Upper lobe of left lung (tissue), 6 donors: ENCODE measurements at places on chromosomes 7 and 10. TPM values are rescaled to one million over a fixed set of nuclear protein-coding genes. Genes with fewer than 3 reads are reported as not detected.

ACADSB gene
- 48.2 TPM for total RNA-seq

DNA sequence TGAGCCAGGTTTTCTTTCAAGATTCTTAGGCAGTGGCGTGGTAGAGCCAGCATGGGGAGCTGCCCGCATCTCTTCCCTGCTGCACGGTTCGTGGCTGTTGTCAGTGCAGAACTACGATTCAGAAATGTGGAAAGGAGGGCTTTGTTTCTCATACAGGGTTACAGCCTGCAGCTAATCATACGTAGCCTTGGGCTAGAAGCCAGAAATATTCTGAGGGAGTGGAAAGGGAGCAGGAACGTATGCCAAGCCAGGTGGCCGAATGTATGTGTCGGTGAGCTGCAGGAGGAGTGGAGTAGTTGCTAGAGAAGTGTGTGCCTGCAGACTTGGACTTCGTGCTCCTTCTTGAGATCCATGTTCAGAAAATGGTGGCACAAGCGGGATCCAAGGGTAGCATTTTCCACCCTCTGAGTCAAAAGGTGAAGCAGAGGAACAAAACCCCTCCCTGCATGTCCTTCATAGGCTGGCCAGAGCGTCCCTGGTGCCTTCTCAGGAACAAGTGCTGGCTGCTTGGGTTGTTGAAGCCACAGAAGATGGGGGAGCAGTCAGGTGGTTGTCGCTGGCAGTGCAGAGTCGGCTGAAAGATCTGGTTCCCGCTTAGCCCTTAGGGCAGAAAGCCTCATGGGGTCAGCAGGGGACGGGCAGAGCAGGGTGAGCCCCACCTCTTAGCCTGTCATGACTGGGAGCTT is 40.9 kb downstream of the LANCL2 start:
- H3K4me1 ChIP-seq, result no peaks in the 10 kb centered on the region
- DNase-seq, result no peak
- H3K4me3 ChIP-seq, result no peak overlapping the region

DNA sequence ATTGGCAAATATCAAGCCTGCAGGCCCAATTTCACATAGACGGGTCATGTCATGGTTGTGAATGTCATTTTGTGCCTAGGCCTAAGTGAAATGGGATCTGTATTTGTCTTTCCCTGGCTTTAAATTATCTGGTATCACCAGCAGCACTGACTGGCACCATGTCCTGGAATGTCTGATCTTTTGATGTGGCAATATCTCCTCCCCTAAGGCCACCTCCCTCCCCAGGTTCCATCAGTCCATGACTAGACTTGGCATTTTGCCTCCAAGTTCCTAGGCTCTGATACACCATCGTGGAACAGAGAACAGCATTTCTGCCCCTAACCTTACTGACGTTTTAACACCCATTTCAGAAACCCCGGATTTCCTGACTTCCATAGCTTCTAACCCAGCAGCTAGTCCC is 513.9 kb downstream of the GALNT17 start:
- no peaks in the 10 kb centered on the region for H3K27me3 ChIP-seq
- no peak overlapping the region for H3K4me3 ChIP-seq
- no peak overlapping the region for H3K27ac ChIP-seq
- H3K36me3 ChIP-seq, result no peaks in the 10 kb centered on the region

DNA sequence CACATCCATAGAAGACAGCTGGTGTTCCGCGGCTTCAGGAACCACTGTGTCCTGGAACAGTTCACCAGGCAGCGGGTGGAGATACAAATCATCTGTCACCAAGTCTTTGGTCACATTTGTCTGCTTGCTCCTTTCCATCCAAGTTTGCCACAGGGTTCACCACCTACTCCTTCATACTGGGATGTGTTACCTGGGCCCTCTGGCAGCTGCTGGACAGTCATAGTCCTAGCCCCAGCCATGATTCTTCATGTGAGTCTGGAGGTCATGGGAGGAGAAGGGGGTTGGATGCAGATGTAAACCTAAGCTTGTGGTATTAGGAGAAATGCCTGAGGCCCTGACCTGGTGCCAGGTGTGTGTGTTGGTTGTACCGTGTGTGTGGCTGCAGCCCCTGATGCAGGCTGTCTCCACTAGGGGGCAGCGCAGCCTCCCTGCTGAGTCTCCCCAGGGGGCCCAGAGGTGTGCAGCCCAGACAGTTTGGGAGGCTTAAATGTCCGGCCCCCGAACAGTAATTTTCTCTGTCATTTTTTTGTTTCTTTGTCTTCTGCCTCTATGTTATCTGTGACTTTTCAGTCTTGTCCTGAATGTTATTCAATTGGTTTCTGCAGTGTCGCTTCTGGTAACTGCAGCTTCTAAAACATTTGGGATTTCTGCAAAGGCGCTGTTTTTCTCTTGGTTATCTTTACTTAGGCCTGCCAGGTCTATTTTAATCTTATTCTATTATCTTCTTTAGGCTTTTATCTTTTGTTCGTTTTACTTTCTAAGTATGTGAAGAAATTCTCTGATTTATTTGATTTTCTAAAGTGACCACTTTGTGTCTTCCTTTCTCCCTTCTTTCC is 14.8 kb downstream of the NPS start:
- no peaks in the 10 kb centered on the region for H3K4me1 ChIP-seq
- DNase-seq, result peak; percentile 37
- no peaks in the 10 kb centered on the region for H3K36me3 ChIP-seq
- no peaks in the 10 kb centered on the region for H3K27me3 ChIP-seq

GRCh38 chr10:83886871-83887270 is 252.4 kb upstream of the GHITM start:
- H3K36me3 ChIP-seq, result no peaks in the 10 kb centered on the region
- no peaks in the 10 kb centered on the region for H3K27me3 ChIP-seq
- DNase-seq, result no peak
- no peak overlapping the region for H3K4me3 ChIP-seq
- H3K4me1 ChIP-seq, result no peaks in the 10 kb centered on the region
- no peak overlapping the region for H3K27ac ChIP-seq

- H3K36me3 ChIP-seq, result no peaks in the 10 kb centered on the region
- no peak for DNase-seq
- H3K27ac ChIP-seq, result no peak overlapping the region
- no peaks in the 10 kb centered on the region for H3K27me3 ChIP-seq
- H3K4me3 ChIP-seq, result no peak overlapping the region
Observed at GRCh38 chr7:46189255-46189790, 268.3 kb upstream of the IGFBP3 start.

GIMAP6 gene
- 24.7 TPM for total RNA-seq

RPEL1 gene
- not detected for total RNA-seq
